ENCODE measurements at places on chromosomes 3 and 15. TPM values are rescaled to one million over a fixed set of nuclear protein-coding genes. Genes with fewer than 3 reads are reported as not detected.

- H3K27me3 ChIP-seq = peaks cover 3% of the 10 kb centered on the region
- DNase-seq = no peak
- H3K4me3 ChIP-seq = no peak overlapping the region
- H3K4me1 ChIP-seq = peaks cover 43% of the 10 kb centered on the region
- H3K27ac ChIP-seq = peak overlapping the region; percentile 17
These were observed 3.8 kb downstream of the TCTA start for GRCh38 chr3:49415931-49416601.

GOLGA6L7 gene
- not detected for total RNA-seq

MAPKBP1 gene
- total RNA-seq = 19.3 TPM

TMC3 gene
- total RNA-seq = not detected

- H3K4me1 ChIP-seq = peaks cover 37% of the 10 kb centered on the region
- H3K4me3 ChIP-seq = peak overlapping the region; percentile 62
- peak; percentile 49 for DNase-seq
These were observed 10.7 kb downstream of the LRTM1 start for GRCh38 chr3:54917174-54917573.

TEX55 gene
- total RNA-seq = not detected

DNA sequence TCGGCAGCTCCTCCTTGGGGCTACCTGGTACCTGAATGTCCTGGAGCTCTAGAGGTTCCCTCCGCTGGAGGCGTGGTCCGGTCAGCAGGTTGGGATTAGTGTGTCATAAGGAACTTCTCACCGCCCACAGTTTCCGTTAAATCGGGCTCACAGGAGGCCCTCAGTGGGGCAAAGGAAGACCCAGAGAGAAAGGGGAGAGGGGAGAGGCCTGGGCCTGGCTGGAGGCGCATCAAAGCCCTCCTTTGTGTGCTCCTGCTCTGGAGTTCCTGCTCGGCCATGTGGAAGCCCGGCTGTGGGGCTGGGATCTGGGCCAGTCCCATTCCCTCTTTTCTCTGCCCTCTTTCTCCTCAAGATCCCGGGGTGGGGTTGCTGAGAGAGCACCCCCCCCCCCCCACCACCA lies at the start of gene RLBP1:
Gene RLBP1 (minus strand): TSS at position 37 of the 400 bp plus-strand sequence. CDS start 2,604 bp downstream, outside the sequence.
- H3K27ac ChIP-seq = no peak within 1 kb of the TSS
- H3K36me3 ChIP-seq = no peaks in the 10 kb centered on the region
- no peak for DNase-seq
- H3K27me3 ChIP-seq = peaks cover 34% of the 10 kb centered on the region
- no peak within 1 kb of the TSS for H3K4me3 ChIP-seq

IFT80 gene
- total RNA-seq = 26.9 TPM

GRCh38 chr15:68419301-68420175 lies 12.4 kb downstream of the ITGA11 start:
- H3K27me3 ChIP-seq = peaks cover 3% of the 10 kb centered on the region
- no peak for DNase-seq
- H3K36me3 ChIP-seq = no peaks in the 10 kb centered on the region
- H3K4me1 ChIP-seq = peaks cover 47% of the 10 kb centered on the region
- peak overlapping the region; percentile 4 for H3K27ac ChIP-seq

DNA sequence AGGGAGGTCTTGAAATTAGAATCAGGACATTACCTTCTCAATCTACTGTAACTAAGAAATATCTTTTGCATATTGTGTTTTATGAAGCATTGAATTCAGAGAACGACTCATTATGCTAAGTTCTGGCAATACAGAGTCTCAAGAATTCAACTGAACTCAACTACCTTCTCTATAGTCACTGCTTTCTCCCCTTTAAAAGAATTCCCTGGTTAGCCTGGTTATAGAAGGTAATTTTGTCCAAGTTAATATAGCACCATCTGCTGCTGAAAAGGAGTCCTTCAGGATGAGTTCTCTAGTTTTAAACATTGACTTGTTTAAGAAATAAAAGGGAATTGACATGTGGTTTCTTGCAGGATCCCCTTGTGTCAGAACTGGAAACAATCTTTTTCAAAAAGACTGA lies 60.2 kb downstream of the IL16 start:
- peak; percentile 53 for DNase-seq
- no peaks in the 10 kb centered on the region for H3K4me1 ChIP-seq
- H3K4me3 ChIP-seq = no peak overlapping the region
- H3K27ac ChIP-seq = no peak overlapping the region
- no peaks in the 10 kb centered on the region for H3K36me3 ChIP-seq

- peaks cover 4% of the 10 kb centered on the region for H3K27me3 ChIP-seq
- no peak overlapping the region for H3K27ac ChIP-seq
- no peak for DNase-seq
- no peak overlapping the region for H3K4me3 ChIP-seq
- H3K4me1 ChIP-seq = no peaks in the 10 kb centered on the region
These were observed 795.6 kb upstream of the CFAP20DC start for GRCh38 chr3:59845386-59845785.

CYP1A1 gene
- not detected for total RNA-seq

Measured in HFFc6 (cell line).